ENCODE measurements at places on chromosomes 4 and X.

GRCh38 chr4:8537041-8537461 is 43.1 kb upstream of the GPR78 start:
- DNase-seq, result no peak

DNA sequence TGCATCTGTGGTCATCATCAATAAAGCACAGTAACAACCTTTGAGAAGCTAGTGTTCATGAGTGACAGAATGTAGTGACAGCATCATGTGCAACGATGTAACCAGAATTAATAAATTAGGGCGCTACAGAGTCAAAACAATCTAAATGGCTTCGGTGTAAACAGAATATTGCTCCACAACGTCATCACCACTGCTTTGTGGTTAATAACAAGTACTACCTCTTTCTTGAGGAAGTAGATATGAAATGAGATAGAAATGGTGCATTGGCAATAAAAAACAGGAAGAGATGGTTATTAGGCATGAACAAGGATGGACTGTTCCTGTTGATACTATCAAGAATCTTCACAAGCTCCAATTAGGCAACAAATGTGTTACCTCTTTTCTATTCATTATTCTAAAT is 8.7 kb upstream of the PDHA2 start:
- DNase-seq, result no peak

- DNase-seq, result no peak
Measured at GRCh38 chrX:120308959-120309872, 2.0 kb downstream of the TMEM255A start.

- no peak for DNase-seq
Measured at GRCh38 chr4:11079171-11079570, 349.5 kb downstream of the HS3ST1 start.

DNA sequence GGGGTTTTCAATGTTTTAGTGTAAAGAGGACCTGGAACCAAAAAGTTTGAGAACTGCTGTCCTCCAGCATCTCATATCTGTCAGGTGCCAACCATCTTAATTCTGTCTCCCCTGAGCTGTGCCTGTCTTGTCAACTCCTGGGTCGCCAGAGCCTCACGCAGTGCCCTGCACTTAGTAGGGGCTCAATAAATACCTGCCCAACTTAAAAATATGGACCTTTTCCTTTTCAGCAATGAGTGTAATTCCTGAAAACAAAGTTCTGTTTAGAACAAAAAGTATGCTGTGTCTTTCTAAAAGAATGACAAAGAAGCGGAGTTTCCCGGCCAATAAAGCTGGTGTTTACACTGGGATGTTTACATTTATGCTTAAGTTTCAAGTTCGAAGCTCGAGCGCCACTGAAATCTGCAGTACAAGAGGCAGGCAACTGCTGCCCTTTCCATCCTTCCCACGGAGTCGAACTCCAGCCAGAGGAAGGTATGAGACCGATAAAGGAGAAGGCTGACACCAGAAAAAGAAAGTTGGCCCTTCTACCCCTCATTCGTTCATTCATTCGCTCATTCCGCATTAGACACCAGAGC is 1.1 kb upstream of the HTATSF1 start:
- no peak for DNase-seq

All from GF-D8 (cell line).